ENCODE measurements at places on chromosomes 6 and 20.

GRCh38 chr6:22091424-22091948, 205.3 kb downstream of the PRL start:
- no peak for DNase-seq

DNA sequence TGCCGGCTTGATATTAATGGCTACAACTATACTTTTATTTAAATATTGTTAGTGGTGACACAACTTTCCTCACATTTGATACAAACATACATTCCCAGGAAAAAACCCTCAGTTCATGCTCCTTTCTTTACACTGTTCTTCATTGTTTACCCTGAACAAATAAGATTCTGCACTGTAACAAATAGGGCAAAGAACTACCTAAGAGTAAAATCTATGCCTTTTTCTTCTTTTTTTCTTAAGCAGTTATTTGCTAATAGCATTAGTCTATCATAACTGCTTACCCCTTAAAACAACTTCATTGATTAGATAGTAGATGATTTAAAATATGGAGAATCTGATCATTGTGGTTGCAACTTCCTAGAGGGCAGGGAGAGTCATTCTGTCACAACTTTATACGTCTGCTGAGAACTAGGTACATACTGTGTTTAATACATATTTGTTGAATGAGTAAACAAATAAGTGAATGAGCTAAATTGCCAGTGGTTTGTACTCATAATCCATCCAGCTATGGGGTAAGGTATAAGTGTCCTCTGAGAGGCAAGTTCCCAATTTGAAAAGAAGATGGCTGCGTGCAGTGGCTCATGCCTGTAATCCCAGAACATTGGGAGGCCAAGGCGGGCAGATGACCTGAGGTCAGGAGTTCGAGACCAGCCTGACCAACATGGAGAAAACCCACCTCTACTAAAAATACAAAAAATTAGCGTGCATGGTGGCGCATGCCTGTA, 161.0 kb downstream of the CDK19 start:
- no peak for DNase-seq

DNA sequence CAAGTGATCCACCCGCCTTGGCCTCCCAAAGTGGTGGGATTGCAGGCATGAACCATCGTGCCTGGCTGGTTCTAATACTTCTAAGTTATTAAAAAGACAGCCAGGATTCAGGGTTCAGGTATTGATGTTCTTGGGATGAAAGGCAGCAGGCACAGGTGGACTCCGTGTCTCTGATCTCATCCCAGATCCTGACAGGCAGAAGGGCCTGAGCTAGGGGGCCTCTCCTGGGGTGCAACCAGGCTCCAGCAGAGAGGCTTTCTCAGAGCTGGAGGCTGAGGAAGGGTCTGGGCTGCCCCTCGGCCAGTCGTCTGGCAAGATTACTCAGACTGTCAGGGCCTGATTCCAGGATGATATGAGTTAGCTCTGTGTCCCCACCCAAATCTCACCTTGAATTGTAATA, 106.3 kb downstream of the SCML4 start:
- DNase-seq = no peak

GRCh38 chr6:4564801-4565271, 211.4 kb upstream of the CDYL start:
- no peak for DNase-seq

DNA sequence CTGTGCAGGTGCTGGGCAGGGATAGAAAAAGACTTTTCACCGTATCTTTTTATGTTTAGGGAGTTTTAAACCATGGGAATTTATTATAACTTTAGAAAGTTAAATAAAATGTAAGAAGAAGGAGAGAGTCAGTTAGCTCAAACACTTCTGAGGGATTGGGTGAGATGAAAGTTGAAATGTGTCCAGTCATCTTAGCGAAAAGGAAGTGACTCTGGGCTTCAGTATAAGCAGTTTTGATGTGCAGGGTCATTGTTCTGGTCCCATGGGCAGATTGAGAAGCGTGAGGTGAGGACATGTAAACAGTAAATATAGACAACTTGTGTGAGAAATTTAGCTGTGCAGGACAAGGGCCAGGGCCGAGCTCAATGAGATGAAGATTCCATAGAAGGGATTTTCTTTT, 66.9 kb downstream of the TOX2 start:
- no peak for DNase-seq

GRCh38 chr6:116386581-116387299, 16.0 kb downstream of the DSE start:
- no peak for DNase-seq

DNA sequence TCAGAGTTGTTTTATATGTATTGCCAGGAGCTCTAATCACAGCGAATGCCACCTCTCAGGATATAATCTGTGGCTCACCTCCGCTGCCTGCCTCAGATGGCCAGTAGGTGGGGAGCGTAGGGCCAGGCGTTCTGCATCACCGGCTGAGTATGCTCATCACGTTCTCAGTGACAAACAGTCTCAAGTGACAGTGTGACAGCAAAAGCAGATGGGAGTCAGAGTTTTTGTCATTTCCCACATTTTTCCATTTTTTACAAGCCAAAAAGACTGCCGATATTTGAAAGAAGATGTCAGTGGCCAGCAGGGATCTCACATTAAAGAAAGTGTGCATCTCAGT, 208.7 kb downstream of the ALDH8A1 start:
- no peak for DNase-seq

DNA sequence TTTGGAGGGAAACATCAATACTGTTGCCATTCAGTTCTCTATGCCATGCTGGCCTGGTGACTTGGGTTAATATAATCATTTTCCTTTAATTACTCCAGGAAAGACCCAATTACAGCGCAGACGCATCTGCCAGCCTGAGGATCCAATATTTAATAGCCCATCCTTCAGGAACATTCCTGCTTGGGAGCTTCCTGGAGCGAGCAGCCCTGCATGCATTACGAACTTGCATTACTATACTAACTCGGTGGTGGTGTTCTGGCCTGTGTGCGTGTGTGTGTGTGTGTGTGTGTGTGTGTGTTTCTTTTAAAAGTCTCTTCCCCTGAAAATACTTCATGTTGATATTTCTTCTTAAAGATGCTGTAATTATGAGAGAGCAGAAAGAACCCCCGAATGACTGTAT, 26.5 kb downstream of the PMEPA1 start:
- no peak for DNase-seq

Measured in type B pancreatic cell (in vitro differentiated cells).